GM06990 (cell line): ENCODE measurements at places on chromosomes 3 and 15.

DNA sequence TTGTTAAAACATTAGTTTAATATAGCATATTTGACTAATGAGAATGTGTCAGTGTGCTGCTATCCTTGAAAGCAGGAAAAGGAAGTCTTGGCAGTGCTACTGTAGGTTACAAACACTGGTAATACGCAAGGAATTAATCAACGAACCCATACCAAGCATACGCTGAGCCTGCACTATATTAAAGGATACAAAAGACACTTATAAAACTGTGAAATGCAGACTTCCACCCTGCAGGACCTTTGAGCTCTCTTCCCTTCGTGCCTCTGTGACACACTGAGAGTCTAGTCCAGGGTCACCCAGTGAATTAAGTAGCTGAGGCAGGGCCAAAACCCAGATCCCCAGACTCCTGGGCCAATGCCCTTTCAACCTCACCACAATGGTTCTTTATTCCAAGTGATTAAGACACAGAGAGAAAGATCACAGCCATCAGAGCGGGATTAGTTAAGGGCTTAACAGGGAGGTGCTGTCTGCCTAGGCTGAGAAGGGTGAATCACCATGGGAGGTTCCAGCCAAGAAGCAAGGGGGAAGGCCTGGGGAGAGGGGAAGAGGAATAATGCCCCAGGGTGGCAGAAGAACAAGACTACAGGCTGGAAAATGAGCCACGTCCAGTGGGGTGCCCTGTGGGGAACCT is 6.8 kb downstream of the ANXA2 start:
- DNase-seq = no peak

DNA sequence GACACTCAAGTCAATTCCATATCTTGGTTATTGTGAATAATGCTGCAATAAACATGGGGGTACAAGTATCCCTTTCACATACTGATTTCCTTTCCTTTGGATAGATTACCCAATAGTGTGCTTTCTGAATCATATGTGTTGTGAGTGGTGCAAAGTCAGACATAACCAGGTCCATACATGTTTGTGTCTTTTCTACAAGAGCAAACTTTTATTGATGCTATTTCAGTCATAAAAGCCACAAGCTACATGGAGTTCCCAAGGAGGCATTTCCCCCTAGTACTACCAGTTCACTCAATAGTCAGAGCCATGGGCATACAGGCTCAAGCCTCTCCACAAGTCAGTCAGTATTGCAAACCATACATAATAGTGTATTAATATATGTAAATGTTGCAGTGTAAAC is 10.1 kb downstream of the CEP63 start:
- DNase-seq = no peak

GRCh38 chr3:51934139-51934850 is 7.4 kb downstream of the RRP9 start:
- no peak for DNase-seq

DNA sequence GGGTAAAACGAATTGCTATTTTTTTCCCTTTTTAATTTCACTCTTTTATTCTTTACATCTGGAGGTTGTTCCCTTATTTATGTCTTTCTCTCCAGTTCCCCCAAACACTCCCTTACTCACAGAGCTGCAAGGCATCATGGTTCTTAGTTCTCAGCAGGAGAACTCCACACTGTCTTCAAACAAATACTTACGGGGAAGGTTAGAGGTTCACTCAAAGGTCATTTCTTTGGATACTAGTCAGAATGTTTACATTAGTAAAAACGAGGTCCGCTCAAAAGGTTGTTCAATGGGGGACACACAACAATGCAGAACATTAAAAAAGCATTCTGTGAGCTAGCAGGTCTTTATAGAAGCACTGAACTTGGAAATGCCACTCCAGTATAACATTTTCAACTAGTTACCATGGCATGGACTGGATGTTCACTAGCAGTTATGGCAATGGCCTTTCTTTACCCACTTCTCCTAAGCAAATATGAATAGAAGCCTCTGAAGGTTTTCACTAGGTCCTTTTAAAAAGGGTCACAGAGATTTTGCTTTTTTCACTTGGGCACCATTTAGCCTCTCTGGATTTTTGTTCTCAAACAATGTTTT is 201.7 kb downstream of the MEIS2 start:
- DNase-seq = no peak

- DNase-seq = no peak
Observed at GRCh38 chr3:117084739-117085270, 375.2 kb downstream of the TUSC7 start.

- no peak for DNase-seq
Observed at GRCh38 chr3:109728861-109729494, 391.6 kb upstream of the DPPA4 start.

GRCh38 chr3:33438284-33438668 is 1.9 kb downstream of the UBP1 start:
- no peak for DNase-seq

GRCh38 chr3:133983576-133984560 is 45.9 kb downstream of the SLCO2A1 start:
- DNase-seq = no peak

GRCh38 chr3:122014741-122015140 is 7.3 kb downstream of the ILDR1 start:
- peak; percentile 66 for DNase-seq

DNA sequence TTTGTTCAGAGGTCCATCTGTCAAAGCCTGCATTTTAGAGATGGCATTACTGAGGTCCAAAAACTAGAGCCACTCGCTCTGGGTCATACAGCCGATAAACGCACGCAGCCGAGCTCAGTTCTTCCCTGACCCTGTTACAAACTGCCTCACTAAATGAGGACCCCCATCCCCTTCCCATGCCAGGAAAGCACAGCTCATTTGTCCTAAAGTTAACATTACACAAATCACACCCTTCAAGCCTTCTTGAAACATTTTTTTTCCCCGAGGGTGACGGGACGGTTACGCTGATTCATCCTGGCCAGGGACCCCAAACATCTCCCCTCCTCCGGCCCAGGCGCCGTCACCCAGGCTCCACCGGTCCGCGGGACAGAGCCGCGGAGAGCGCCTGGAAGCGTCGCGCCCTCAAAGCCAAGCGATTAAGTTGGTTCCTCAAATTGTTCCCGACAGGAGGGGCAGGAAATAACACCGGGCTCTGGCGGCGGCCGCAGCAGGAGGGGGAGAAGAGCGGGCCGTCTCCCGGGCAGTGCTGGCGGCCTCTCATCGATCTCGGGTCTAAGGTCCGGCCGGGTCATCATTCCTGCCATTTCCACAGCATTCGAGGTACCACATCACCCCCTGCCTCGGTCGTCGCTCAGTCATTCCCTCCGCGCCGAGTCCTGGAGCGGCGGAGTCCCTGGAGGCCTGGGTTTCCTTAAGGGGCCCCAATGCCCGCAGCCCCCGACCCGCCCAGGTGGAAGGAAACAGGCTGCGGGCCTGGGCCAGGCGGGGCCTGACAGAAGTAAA is 619 bp upstream of the CMTM8 start:
- peak; percentile 2 for DNase-seq

GRCh38 chr3:71977525-71977924 is 192.6 kb upstream of the PROK2 start:
- no peak for DNase-seq

- no peak for DNase-seq
Observed at GRCh38 chr3:83500422-83500821, 1458.4 kb upstream of the CADM2 start.

DNA sequence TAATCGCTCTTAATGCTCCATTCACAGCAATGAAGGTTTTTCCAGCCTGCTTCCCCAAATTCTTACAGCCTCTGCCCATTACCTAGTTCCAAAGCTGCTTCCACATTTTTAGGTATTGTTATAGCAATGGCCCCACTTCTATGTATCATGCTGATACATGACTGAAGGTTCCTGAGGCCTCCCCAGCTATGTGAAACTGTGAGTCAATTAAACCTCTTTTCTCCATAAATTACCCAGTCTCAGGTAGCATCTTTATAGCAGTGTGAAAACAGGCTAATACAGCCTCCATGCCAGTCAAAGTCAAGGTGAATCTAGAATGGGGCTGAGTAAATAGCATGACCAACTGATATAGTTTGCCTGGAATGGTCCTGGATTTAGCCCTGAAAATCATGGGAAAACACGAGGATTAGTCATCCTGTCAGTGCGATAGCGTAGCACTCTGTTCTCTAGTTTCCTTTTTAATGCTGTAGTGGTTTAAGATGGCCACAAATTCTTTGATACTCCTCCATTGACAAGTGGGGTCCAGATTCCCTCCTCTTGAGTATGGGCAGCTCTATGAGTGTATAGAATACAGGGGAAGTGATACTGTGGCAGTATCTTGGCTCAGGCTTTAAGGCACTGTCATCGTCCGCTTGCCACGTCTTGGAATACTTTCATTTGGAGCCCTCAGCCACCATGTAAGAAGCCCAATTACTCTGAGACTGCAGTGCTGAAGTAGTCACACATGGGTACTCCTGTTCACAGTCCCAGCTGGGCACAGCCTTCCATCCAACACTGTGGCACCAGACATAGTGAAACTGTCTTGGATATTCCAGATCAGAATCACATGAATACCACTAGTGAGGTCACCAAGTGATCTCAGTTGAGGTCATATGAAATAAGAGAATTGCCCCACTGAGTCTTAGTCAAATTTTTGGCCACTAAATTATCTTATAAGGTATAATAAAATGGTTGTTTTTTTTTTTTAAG is 94.0 kb upstream of the PLCL2 start:
- no peak for DNase-seq

DNA sequence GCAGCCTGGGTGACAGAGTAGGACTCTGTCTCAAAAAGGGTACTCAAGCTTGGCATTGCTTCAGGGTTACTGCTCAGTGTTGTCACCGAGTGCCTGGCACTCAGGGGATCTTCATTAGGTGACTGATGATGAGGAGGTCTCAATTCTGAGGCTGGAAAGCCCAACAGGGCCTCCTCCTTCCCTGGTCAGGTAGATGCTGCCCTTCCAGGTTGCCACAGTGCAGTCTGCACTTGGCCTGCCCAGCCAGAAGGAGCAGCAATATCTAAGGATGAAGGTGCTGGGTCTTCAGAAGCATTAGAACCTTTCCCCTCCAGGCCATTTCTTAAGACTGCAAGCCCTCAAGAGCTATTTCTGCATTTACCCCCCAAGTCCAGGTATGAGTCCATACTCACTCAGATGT is 42.0 kb downstream of the PGPEP1L start:
- no peak for DNase-seq

DNA sequence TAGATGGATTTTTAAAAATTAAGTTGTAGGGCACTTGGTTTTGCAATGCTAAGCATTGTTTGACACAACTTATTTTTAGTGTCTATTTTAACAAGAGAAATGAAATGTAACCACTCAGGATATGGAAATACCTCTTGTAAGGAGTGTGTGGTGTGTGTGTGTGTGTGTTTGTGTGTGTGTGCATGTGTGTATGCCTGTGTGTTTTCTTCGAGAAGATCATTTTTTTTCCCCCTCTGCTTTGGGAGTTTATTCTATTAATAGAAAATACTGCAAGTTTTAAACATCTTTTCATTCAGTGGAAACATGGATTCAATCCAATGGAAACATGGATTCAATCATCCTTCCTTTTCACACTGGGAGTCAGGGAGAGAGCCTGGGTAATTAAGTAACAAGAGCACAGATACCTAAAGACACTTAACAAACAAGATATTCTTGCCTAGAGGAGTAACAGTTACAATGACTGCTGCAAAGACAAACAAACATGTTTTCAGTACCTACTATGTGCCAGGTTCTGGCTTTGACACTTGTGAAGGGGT is 567.2 kb upstream of the TBL1XR1 start:
- DNase-seq = no peak

DNA sequence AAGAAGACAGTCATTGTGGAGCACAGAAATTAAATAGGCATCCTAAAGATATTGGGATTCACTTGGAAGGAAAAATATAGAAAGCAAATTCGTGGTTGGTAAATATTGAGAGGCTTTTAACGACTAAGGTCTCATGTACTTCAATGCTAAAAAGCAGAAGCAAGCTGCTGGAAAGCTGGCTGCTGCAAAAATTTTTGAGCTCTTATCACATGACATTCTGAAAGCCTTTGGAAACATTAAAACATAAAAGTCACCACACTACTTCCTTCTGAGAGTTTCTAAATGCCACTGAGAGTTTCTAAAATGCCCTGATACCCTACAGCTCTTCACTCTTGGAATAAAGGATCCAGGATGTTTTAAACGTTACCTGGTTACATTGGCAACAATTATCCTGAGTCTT is 39.0 kb upstream of the CBLB start:
- peak; percentile 11 for DNase-seq

DNA sequence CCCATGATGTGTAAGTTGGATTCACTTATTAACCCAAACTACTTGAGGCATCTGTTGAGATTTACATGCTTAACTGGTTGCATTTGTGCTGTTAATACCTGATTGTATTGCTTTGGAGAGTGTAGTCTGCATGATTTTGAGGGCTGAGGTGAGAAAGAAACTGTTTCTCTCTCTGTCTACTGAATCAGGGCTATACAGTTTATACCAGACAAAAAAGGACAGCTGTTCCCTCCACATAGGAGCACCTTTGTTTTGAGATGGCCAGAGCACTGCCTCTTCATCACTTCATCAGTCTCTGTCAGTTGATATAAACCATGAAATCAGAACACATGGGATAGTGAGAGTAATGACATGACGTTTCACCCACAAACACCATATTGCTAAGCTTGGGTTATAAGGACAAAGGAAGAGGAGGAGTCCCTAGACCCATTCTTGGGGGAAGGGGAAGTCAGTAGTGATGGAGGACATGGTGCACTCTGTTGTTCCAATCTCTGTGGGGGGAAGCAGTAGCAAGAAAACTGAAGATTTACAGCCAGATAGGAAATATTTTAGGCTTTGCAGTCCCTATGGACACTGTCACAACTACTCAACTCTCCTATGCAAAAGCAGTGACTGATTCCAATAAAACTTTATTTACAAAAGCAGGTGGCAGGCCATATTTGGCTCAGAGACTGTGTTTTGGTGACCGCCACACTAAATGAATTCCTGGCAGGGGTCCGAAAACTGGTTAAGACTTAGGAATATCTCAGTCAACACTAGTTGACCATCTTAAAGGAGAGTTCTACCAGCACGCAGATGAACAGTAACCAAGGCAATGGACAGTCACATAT is 123.9 kb upstream of the NR2E3 start:
- no peak for DNase-seq

DNA sequence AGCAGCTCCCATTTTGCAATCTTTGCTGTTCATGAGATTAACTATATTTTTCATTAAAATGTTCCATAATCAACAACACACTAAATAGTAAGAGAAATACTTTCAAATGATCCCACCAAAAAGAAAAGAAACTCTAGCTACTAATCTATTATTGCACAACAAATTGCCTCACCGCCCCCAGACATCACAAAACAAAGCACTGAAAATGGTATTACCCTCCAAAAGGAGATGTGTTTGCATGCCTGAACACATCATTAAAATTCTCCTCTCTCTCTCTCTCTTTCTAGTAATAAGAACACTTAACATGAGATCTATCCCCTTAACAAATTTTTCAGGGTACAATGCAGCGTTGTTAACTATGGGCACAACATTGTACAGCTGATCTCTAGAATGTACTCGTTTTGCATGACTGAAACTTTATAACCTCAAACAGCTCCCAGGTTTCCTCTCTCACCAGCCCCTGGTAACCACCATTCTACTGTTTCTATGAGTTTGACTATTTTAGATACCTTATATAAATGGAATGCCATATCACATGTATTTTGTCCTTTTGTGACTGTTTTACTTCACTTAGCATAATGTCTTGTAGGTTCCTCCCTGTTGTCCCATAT is 33.1 kb downstream of the WNT5A start:
- no peak for DNase-seq
